ENCODE measurements at places on chromosomes 16 and 17.

GRCh38 chr16:69727916-69728270 lies 1.5 kb upstream of the NQO1 start:
- peak; percentile 45 for DNase-seq

GRCh38 chr16:54165174-54165911 lies 121.2 kb downstream of the IRX3 start:
- DNase-seq: no peak

GRCh38 chr16:30478766-30479478 lies 6.4 kb downstream of the ITGAL start:
- DNase-seq: no peak

GRCh38 chr16:2905988-2906387 lies 5.7 kb upstream of the FLYWCH1 start:
- no peak for DNase-seq

DNA sequence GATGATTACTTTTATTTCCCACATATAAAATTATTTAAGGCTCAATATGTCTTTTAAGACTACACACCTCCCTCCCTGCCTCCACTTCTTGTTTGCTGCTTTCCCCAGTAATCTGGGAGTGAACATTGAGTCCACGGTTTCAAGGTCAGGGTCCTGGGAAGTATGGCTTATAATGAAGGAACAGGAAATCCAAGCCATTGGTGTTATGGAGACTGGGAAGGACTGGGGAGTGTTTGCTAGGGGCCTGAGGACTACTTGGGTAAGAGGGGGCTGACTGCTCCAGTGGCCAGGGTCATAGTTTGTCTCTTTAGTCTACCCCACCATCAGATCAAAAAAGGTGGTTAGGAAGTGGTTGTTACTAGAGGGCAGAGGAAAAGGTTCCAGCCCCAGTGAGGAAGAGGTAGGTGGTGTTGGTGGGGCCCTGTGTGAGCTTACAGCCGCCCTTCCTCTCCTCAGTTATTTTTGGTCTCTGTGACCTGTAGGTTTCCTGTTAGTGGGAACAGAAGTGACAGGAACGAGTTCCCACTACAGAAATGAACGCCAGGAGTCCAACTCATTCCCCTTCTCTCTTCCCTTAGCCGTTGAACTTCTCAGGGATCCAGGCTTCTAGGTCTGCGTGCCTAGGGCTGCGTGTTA lies 742 bp upstream of the SLC16A13 start:
- no peak for DNase-seq

GRCh38 chr16:63617990-63618763 lies 1503.7 kb downstream of the CDH11 start:
- no peak for DNase-seq

DNA sequence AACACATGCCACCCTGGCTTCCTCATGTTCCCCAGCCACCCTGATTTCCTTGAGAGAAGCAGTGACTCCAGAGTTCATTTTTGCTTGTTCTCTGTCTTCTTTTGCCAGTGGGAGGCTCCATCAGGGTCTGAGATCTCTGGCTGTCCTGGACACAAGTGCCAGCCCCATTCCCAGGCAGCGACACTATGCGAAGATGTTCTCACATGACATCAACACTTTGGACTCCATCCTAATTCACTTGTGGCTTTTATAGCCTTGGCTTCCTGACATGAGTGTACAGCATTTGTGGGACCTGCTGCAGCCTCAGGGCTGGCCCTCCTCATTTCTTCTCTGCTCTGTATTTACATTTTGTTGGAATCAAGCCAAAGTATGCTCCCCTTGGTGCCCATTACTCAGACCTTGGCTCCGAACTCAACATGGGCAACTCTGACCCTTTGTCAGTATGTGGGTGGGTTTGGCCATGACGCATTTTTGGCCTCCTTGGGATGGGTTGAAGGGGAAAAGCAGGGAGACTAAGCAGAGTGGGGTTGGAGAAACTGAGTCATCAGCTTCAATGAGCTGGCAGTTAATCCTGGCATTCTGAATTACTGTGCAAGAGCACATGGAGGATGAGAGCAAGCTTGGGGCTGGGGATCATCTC lies 119.0 kb upstream of the EEF2KMT start:
- DNase-seq: no peak

GRCh38 chr17:43900183-43900857 lies 7.0 kb downstream of the MPP2 start:
- peak; percentile 62 for DNase-seq

GRCh38 chr16:10964039-10964890 lies 19.9 kb downstream of the CLEC16A start:
- DNase-seq: peak; percentile 77

DNA sequence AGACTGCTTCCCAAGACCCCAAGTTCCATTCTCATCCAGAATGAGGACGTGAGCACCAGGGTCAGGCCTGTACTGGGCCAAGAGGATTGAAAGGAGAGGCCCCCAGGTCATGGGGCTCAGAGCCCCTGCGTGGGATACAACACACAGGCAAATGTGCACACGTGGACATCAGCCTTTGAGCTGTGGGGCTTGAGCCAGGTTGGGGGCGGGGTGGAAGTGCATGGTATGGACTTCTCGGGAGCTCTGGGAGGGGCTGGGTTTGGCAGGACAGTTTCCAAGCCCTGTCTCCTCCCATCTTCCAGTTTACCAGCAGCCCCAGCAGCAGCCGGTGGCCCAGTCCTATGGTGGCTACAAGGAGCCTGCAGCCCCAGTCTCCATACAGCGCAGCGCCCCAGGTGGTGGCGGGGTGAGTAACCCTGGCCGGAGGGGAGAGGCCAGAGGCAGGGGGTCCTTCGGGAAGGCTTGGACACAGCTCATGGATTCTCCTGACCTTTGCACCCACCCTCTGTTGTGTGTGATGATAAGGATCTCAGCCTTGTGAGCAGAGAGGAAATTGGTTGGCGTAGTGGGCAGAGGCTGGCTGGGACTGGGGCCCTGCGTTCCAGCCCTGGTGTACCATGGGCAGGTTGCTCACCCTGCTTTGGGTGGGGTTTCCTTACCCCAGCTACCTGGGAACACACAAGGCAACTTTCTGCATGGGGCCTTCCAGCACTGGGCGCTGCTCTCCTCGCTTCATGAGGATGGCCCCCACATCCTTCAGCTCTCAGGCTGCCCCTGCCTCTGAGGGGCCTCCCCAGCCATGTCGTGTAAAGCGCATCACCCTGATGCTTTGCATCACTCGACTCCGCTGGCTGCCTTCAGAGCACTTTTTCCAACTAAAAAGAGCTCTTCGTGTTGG lies 10.4 kb upstream of the LASP1NB start:
- peak; percentile 83 for DNase-seq

- DNase-seq: no peak
Measured at GRCh38 chr16:4615384-4616046, 827 bp upstream of the UBALD1 start.

DNA sequence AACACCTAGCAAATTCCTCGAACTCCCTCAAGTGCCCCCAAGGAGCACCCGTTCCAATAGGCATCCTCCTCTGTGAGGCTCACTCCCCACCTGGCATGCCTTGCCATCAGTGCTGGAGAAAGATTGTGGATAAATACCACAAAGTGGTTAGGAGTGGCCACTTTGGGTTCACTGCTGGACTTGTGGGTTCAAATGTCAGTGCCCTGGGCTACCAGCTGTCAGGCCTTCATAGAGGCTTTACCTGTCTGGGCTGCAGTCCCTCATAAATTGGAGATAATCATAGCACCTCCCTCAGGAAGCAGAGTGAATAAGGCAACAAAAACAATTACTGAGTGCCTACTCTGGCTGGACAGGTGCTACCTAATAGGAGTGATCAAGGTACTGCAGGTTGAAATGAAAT lies 1.5 kb upstream of the SYT17 start:
- no peak for DNase-seq

- no peak for DNase-seq
Measured at GRCh38 chr16:66621973-66622372, 17.5 kb downstream of the CMTM3 start.

GRCh38 chr16:9409560-9410493 lies 318.4 kb downstream of the HAPSTR1 start:
- no peak for DNase-seq

- DNase-seq: no peak
Measured at GRCh38 chr16:42691-43090, 10.7 kb downstream of the POLR3K start.

GRCh38 chr16:70735141-70735979 lies 49.5 kb upstream of the MTSS2 start:
- no peak for DNase-seq

GRCh38 chr17:66633317-66633965 lies 201.5 kb upstream of the CACNG5 start:
- DNase-seq: no peak

GRCh38 chr16:12971241-12971640 lies 69.8 kb downstream of the SHISA9 start:
- peak; percentile 4 for DNase-seq

DNA sequence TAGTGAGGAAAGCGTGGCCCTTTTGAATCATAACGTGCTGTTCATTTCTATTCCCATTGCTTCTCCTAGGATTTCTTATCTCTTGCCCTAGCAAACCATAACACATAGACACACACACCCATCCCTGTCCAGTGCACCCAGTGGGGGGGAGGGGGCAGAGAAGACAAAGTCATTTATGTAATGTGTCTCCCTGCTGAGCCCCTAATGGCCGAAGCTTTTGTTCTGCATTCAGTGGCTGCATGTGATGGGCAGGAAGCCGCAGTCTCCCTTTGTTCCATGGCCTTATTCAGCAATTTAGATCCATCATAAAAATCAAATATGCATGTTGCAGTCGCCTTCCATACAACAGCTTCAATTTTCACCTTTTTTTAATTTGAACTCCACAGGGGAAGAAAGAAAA lies 325.4 kb downstream of the ZFHX3 start:
- DNase-seq: no peak

DNA sequence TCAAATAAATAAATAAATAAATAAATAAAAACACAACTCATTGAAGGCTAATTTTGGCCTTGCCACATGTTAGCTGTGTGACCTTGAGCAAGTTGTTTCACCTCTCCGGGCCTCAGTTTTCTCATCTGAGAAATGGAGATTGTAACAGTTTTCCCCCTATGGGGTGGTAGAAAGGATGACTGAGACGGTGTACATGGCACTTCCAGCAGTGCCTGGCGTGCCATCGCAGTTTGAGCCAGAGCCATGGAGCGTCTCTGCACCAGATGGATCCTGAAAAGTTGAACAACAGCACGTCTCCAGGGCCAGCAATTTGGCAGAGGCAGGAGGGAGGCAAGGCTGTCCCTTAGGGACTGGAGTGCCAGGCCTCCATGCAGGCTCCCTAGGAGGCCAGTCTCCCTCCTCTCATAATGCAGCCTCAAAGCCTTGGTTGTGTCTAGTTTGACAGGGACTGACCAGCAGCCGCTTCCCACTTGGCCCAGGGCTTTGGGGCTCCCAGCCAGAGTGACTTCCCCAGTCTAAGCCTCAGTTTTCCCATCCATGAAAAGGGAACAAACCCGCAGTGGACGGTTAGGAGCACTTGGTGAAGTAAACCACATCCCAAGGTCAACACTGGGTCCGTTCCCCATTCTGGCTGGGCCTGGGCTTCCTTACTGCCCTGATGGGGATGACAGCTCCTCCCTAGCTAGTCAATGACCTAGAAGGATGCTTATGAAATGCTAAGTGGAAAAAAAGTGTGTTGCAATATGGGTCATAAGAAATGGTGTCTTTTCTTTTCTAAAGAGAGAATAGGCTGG lies 19.3 kb downstream of the SOCS1 start:
- DNase-seq: no peak

DNA sequence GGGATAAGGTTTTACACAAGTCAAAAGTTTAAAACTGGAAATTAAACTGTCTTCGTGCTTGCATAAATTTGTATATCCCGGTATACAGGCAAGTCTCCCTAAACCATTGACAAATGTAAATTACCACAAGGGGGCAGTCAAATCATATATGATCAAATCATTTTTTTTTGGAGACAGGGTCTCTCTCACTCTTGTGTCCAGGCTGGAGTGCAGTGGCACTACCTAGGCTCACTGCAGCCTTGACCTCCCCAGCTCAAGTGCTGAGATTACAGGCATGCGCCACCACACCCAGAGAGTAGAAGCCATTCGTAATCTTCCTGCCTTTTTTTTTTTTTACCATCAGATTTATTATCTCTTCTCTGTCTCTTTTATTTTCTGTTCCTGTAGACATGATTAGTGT lies 18.5 kb downstream of the TOP2A start:
- DNase-seq: peak; percentile 66

DNA sequence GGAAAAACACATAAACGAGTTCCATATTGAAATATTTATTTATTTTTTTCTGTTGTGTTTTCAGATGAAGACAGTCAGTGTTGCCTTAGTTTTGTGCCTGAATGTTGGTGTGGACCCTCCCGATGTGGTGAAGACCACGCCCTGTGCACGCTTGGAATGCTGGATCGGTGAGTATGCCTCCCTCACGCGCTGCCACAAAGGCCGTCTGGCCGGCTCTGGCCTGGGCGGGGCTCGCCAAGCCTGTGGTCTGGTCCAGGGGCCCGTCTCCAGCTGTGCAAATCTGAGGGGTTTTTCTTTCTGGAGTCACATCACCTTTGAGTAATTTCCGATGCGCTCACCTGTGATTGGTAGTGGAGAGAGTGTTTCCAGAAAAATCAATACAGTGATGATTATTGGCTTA lies 81.0 kb downstream of the RPTOR start:
- DNase-seq: no peak

DNA sequence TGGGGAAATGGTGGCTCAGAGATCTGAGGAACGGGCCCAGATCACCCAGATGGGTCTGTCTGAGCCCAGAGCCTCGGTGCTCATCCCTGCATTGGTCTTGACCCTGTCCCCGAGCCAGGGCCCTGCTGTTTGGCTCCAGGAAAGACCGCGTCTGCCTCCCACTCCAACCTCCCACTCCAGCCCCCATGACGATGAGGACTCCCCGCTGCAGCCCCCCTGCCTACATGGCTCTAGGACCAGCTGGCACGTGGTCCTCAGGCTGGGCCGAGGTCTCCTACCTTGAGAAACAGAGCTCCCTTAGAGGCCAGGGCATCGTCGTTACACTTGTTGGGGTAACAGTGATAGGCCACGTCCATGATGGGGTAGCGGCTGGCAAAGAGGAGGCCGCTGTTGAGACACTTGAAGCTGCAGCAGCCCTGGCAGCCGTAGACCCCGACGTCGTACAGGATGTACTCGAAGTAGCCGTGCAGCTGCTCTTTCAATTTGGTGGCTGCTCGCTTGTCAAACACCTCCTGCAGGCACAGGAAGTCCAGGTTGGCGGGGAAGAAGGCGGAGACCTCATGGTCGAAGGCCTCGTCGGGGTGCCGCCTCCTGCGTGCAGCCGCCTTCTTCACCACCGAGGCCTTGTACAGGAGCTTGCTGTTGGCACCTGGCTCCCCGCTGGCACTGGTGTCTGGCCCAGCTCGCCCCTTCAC lies 59.9 kb downstream of the PRMT7 start:
- DNase-seq: no peak

- no peak for DNase-seq
Measured at GRCh38 chr16:67662653-67663010, 1.9 kb downstream of the PARD6A start.

GRCh38 chr17:17628388-17629008 lies 37.0 kb upstream of the PEMT start:
- DNase-seq: no peak

- no peak for DNase-seq
Measured at GRCh38 chr17:63753215-63753614, 11.6 kb upstream of the STRADA start.

Data from HT-29 (cell line).